ENCODE measurements at places on chromosomes 4 and X.
A peak's percentile ranks its signal among the peaks of the same experiment; 100 is the strongest.

- DNase-seq = no peak
Observed at GRCh38 chr4:177107288-177107921, 202.3 kb upstream of the NEIL3 start.

GRCh38 chr4:1523907-1524636 lies 117.8 kb upstream of the NKX1-1 start:
- no peak for DNase-seq

- peak; percentile 60 for DNase-seq
Observed at GRCh38 chr4:162163892-162164759, at the start of gene FSTL5. Gene FSTL5 (minus strand): TSS chr4:162164000. CDS start chr4:162111396, 52,604 bp downstream.

DNA sequence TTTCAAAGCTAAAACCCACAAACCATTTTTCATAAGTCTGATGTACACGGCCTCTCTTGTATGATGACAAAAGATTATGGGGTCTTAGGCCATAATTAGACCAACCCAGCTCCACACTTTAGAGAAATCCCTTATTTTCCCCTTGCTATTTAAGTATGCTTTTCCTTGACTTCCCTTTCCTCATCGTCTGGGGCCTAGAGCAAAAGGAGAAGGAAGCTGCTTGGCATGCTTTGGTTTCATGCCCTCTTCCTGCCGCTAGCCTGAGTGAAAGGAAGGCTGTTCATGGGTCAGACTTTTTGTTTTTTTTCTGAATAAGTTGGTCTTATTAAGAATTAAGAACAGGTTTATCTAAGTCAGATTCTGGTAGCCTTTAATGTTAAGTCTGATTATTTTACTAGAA lies 10.6 kb upstream of the RASGEF1B start:
- DNase-seq = no peak

DNA sequence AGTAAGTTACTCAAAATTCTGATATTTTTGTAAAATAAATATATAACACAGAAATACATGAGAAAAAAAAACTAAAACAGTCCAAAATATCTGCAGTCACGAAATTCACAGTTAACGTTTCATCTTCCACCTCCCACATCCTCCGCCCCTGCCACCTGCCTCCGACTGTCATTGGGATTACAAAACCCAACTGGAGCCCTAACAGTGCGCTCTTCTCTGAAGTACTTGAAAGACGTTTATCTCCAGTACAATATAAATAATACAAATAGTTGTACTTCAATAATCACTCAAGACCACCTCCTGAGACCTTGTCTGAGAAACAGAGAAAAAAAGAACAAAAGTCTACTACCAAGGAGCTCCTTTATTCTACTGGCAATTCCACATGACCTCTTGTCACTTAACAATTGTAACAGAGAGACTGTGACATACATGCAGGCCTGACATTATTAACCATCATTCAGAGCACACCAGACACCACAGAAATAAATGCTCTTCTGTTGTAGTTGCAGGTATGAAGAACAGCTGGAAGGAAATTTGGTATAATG lies 280.6 kb downstream of the PPP3CA start:
- DNase-seq = no peak

- no peak for DNase-seq
Observed at GRCh38 chr4:36039026-36039425, 205.3 kb downstream of the ARAP2 start.

- no peak for DNase-seq
Observed at GRCh38 chr4:189147005-189147929, 793.4 kb upstream of the FRG1 start.

DNA sequence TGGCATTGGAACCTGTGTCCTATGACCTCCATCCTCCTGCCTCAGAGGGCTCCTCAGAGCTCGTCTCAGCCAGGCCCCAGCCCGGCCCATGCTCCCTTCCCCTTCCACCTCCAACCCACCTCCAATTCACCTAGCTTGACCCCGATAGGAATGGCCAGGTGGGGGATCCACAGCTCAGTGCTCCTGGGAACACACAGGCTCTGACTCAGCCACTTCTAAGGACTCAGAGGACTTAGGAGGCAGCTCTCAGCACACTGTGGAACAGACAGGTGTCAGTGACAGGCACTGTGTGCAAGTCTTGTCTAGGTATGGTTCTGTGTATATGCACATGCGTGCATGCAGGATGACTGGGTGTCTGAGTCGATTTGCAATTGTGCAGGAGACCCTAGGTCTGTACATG lies 44.8 kb downstream of the PJA1 start:
- no peak for DNase-seq

DNA sequence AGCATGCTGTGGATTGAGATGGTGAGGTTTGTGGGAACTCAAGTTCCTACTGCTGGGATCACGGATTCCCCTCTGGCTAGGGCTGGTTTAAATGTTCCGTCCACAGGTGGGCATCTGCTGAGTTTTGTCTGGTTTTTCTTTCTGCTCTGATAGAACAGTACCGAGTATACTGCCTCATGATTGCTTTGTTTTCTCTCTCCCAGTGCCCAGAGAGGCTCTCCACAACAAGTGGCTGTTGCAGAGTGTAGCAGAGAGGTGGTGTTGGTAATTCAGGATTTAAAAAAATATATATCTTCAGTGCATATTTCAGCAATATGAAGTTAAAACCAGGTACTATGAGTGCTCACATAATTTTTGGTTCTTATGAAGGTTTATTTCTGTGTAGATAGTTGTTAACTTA lies 213.7 kb downstream of the TEX13C start:
- DNase-seq = no peak

- no peak for DNase-seq
Observed at GRCh38 chr4:13516315-13516860, 27.9 kb downstream of the NKX3-2 start.

- no peak for DNase-seq
Observed at GRCh38 chr4:10080589-10081217, 35.9 kb downstream of the WDR1 start.

DNA sequence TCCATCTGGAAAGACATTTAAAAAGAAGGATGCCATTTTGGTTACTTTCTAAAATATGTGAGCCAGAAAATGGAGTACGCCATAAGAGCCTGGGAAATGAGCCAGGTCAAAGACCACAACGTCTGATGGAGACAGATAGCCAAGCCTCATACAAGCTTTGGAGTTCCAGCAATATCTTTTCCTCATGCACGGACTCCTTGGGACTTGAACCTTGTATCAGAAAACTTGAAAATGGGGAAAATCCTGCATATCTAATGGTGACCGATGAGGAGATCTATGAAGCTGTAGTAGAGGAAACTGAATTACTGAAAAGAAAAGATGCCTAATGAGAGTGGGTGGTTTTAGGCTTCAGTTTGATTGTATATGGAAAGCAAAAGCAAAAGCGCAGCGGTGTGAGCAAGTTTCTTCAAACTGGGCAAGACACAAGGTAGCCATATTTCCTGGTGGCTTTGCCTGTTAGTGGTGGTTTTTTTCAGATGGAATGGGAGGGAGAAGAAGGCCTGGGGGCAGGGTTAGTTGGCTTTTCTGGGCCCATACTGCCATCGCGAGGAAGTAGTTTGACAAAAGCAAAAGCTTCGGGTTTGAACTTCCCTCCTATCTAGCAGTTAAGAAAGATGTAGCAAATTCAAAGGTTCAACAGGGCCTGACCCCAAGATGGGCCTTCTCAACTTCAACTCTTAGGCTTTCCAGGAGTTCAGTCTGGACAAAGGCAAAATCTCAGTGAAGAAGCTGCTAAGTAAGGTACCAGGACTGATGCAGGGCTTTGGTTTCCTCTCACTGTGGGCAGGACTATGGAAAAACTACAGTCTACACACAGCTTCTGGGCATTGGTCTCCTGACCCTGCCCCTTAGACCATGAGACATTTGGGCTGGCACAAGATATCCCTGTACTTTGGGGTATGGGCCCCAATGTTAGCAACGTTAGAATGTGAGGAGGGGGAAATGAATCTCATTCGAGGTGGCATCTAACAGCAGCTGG lies 210.0 kb upstream of the STK26 start:
- no peak for DNase-seq

- no peak for DNase-seq
Observed at GRCh38 chr4:37058826-37059225, 185.7 kb upstream of the NWD2 start.

All from right renal cortex interstitium (tissue), 3 donors.